NCI-H1694 treated with DMSO at 0.1 percent for 48 hours (cell line): ENCODE measurements at places on chromosomes 4 and X.

DNA sequence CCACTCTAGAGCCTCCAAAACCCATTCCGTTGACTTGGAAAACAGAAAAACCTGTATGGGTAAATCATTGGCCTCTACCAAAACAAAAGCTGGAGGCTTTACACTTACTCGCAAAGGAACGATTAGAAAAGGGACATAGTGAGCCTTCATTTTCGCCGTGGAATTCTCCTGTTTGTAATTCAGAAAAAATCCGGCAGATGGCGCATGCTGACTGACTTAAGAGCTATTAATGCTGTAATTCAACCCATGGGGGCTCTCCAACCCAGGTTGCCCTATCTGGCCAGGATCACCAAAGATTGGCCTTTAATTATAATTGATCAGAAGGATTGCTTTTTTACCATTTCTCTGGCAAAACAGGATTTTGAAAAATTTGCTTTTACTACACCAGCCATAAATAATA lies 60.8 kb downstream of the ZNF732 start:
- DNase-seq = peak; percentile 5

- DNase-seq = no peak
Observed at GRCh38 chrX:292900-293897, 12.0 kb downstream of the PLCXD1 start.

GRCh38 chr4:134345244-134345643 lies 143.7 kb upstream of the PABPC4L start:
- no peak for DNase-seq

GRCh38 chr4:117692538-117692937 lies 341.7 kb upstream of the NDST3 start:
- DNase-seq = no peak

GRCh38 chr4:76931087-76931486 lies 18.5 kb upstream of the SEPTIN11 start:
- no peak for DNase-seq

DNA sequence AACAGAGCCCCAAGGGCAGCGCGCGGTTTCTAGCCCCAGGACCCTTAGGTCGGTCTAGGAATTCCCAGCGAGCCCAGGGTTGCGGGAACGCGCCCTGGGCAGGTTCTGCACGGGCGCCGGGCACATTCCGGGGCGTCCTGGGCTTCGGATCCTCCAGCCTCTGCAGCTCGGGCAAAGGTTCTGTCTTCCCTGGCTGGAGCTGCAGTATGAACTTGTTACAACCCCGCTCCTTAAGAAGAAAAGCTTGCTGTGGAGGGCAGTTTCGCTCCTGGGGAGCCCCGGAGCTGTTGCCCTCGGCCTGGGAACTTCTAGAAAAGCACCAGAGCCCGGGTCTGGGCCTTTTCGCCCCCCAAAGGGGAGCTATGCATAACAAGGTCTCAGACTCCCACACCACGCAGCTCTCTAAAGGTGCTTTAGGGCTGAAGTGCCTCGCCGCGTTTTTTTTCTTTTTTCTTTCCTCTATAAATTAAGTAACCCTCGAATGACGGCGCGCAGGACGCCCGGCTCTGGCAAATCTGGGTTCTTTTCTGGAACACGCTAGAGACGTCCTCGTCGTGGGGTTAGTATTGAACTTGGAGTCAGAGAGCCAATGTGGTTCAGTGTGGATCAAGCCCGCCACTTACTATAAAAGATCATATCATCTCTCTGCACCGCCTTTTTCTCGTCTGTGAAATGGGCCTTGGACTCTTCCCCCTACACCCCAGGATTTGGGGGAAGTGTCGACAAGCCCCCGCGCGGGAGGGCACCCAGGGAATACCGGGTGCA lies 5.7 kb downstream of the MSX1 start:
- DNase-seq = no peak

DNA sequence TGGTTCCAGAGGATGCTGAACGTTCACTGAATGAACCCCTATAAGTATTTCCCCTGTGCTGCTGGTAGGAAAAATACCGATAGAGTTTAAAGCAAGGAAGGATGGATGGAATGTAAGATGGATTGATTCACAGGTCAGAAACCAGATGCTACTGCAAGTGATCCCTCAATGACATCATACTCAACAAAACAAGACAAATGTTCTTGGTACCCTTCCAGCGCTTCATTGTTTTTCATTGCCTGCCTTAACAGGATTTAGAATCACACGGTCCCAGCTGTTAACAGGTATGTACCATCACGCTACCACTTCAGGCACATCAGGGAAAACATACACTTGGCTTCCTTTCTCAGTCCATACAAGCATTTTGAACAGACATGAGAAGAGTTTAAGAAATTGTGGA lies 118.1 kb upstream of the TLR3 start:
- peak; percentile 65 for DNase-seq

GRCh38 chr4:24794480-24794879 lies 893 bp upstream of the SOD3 start:
- DNase-seq = no peak

GRCh38 chr4:81904121-81904520 lies 432.4 kb upstream of the RASGEF1B start:
- no peak for DNase-seq

GRCh38 chrX:44935640-44936039 lies 62.7 kb downstream of the KDM6A start:
- DNase-seq = no peak

GRCh38 chr4:148044912-148045352 lies 313.0 kb downstream of the ARHGAP10 start:
- no peak for DNase-seq

- peak; percentile 49 for DNase-seq
Observed at GRCh38 chrX:132022198-132022966, 720 bp upstream of the STK26 start.

GRCh38 chr4:74873545-74874301 lies 59.2 kb upstream of the PARM1 start:
- DNase-seq = no peak

DNA sequence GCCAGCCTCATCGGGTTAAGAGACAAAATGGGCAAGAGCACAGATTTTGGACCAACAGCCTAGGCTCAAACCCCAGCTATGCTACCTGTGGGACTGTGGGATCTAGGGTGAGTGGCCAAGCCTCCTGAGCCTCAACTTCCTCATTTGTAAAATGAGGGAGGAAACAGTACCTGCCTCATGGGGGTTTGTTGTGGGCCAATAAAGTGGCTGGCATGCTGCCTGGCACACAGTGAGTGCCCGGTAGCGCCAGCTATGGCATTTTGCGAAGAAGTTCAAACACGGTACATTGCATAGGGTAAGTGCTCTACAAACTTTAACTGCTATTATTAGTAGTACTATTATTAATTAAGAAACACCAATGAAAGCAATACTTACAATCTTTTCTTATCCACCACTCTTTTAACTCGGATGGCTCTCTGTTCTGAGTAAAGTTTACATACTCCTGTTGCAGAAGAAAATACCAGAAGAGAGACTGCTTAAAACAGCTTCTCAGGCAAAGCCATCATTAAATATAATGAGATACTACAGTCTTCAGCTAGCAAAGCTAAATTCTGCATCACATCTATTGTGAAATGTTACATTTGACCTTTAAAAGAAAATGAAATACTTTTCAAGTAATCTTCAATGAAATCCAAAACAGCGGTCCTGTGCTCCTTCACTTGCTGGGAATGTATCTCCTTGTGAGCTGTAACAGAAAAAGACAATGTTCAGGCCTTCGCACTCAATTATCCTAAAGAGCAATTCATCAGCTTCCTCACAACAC lies 70.1 kb downstream of the NSG1 start:
- DNase-seq = no peak

DNA sequence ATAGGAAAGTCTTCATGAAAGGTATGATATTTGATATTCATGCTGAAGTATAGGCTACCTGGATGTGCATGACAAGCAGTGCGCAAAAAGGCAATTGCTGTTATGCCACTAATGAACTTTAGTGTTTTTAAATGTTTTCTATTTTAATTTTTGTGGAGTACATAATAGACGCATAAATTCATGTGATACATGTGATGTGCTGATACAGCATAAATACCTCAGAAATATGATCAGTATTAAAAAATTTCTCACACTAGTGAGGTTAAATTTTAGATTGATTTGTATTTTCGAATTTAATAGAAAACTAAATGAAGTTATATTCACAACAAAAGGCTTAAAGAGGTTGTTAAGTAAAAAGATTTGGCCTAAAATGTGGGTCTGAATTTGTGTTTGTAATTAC lies 2.2 kb downstream of the UGT2A1 start:
- DNase-seq = no peak
